Fibroblast of upper back skin (primary cell): ENCODE measurements at places on chromosomes 3 and 15.

GRCh38 chr3:41519746-41520145 lies 320.4 kb downstream of the CTNNB1 start:
- DNase-seq: peak; percentile 35

- no peak for DNase-seq
Observed at GRCh38 chr3:123419850-123420297, 29.0 kb downstream of the ADCY5 start.

DNA sequence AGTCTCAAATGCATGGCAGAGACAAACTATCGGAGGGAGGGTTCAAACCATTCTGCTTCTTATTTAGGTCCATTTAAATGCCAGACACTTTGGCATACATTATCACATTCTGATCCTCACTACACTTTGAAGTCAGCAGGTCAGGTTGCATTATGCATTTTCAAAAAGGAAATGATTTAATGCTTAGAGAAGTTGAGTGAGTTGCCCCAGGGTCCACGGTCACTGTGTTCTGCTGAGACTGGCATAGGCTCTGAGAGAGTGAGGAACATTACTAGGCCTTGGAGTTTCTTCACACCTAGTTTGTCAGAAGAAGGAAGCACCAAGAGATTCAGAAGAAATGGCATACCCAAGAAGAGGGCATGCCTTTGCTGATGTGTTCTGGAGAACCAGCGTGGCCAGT lies 46.3 kb upstream of the ACAN start:
- DNase-seq: no peak

GRCh38 chr3:44242721-44243120 lies 1.0 kb downstream of the TOPAZ1 start:
- no peak for DNase-seq

- DNase-seq: peak; percentile 55
Observed at GRCh38 chr3:187264021-187264420, 27.5 kb downstream of the MASP1 start.

- no peak for DNase-seq
Observed at GRCh38 chr3:52842424-52842823, 7.6 kb upstream of the MUSTN1 start.

- no peak for DNase-seq
Observed at GRCh38 chr3:65636326-65636725, 402.4 kb downstream of the MAGI1 start.
